SJCRH30 (cell line): ENCODE measurements at places on chromosomes 16 and 17. TPM values are rescaled to one million over a fixed set of nuclear protein-coding genes. Genes with fewer than 3 reads are reported as not detected.

SPATA32 gene
- total RNA-seq = 0.08 TPM in 1 of 2 replicates, not detected in the other

TBC1D3H gene
- not detected in 2 replicates for total RNA-seq

SOST gene
- total RNA-seq = not detected in 2 replicates

CCL22 gene
- not detected in 2 replicates for total RNA-seq

CCL7 gene
- total RNA-seq = not detected in 2 replicates

HOXB3 gene
- total RNA-seq = 7.4 and 8.8 TPM in 2 replicates

CDH1 gene
- not detected in 2 replicates for total RNA-seq

SLC5A10 gene
- total RNA-seq = not detected in 2 replicates

KRT20 gene
- 0.08 and 0.28 TPM in 2 replicates for total RNA-seq

NOS2 gene
- not detected in 2 replicates for total RNA-seq

ZNF469 gene
- not detected in 2 replicates for total RNA-seq

TPSD1 gene
- total RNA-seq = not detected in 2 replicates

DNA sequence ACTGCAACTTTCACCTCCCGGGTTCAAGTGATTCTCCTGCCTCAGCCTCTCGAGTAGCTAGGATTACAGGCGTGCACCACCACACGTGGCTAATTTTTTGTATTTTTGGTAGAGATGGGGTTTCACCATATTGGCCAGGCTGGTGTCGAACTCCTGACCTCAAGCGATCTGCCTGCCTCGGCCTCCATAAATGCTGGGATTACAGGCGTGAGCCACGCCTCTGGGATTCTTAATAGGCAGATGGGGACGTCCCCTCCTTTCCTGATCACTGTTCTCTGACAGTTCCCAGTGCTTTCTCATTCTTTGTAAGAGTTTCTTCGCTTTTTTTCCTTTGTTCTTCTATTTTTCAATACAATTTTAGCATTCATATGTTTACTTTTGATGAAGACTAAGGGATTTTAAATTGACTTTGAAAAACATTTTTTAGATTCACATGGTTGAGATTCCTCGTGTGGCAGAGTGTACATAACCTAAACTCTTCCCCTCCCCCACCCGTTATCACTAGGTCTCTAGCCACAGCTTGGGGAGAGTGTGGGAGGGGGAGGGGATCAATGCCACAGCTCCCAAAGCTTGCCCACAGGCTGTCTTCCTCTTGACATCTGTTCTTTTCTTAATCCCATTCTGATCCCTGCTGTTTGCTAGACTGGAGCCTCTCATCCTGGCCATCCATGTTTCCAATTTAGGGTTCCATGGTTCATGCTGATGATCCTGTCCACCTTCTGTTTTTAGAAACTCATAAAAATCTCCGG lies 11.0 kb downstream of the ADORA2B start:
- no peaks in the 10 kb centered on the region for H3K36me3 ChIP-seq
- H3K27me3 ChIP-seq = no peaks in the 10 kb centered on the region
- no peak overlapping the region for H3K4me3 ChIP-seq
- peak; percentile 99 for DNase-seq
- H3K4me1 ChIP-seq = peaks cover 49% of the 10 kb centered on the region
- H3K27ac ChIP-seq = peak overlapping the region; percentile 42

DNA sequence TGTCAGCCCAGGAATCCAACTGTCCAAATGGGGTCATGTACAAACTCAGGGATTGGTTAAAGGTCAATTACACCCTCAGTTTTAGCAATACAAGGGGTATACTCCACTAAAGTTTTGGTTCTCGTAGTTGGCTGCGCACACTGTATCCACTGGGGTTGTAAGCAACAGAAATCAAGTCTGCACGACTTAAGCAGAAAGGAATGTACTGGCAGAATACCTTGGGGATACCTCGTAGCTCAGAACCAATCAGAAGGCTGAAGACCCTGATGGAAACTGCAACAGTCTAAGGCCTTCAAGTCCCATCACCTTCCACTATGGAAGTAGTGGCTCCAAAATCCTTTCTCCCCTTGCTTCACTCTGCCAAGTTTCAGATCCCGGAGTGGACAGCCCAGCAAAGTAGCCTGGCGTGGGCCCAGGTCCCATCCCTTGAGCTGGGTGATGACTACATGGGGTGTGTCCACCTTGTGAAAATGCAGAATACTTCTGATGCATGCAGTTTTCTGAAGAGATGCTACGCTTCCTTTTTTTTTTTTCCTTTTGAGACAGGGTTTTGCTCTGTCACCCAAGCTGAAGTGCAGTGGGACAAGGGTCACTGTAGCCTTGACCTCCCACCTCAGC lies 21.1 kb upstream of the RPH3AL start:
- no peaks in the 10 kb centered on the region for H3K36me3 ChIP-seq
- no peak overlapping the region for H3K4me3 ChIP-seq
- H3K4me1 ChIP-seq = no peaks in the 10 kb centered on the region
- H3K27ac ChIP-seq = no peak overlapping the region

- no peak overlapping the region for H3K27ac ChIP-seq
- H3K36me3 ChIP-seq = no peaks in the 10 kb centered on the region
- no peaks in the 10 kb centered on the region for H3K27me3 ChIP-seq
- H3K4me1 ChIP-seq = peaks cover 43% of the 10 kb centered on the region
- H3K4me3 ChIP-seq = no peak overlapping the region
Measured at GRCh38 chr17:41773190-41773588, 13.3 kb downstream of the JUP start.

DNA sequence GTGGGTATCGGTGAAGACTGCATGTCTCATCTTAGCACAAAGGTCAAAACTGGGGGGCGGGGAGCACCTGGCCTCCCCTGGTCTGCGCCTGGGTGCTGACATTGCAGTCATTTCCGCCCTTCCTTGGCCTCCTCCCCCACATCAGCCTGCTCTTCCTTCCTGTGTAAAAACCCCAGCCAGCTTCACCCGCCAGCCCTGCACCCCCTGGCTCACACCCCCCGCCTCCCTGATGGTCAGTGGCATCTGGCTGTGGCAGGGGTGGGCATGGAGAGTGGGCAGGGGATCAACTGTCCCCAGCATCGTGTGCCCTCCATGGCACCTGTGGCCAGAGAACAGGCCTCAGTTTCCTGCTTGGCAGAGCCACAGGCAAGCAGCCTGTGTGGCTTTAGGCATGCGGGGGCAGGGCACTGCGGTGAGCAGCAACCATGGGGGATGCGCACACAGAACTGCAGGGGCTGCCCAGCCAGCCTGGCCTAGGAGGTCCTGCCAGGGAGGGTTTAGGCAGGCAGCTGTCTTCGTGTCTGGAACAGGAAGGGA lies 26.5 kb upstream of the LASP1NB start:
- H3K27me3 ChIP-seq = no peaks in the 10 kb centered on the region
- peaks cover 24% of the 10 kb centered on the region for H3K4me1 ChIP-seq
- H3K36me3 ChIP-seq = peaks cover 9% of the 10 kb centered on the region
- no peak for DNase-seq
- no peak overlapping the region for H3K27ac ChIP-seq

GRCh38 chr16:62549875-62550274 lies 513.6 kb upstream of the CDH8 start:
- H3K4me1 ChIP-seq = peaks cover 13% of the 10 kb centered on the region
- no peak overlapping the region for H3K4me3 ChIP-seq
- no peak overlapping the region for H3K27ac ChIP-seq
- H3K27me3 ChIP-seq = no peaks in the 10 kb centered on the region
- no peaks in the 10 kb centered on the region for H3K36me3 ChIP-seq
- DNase-seq = no peak

DNA sequence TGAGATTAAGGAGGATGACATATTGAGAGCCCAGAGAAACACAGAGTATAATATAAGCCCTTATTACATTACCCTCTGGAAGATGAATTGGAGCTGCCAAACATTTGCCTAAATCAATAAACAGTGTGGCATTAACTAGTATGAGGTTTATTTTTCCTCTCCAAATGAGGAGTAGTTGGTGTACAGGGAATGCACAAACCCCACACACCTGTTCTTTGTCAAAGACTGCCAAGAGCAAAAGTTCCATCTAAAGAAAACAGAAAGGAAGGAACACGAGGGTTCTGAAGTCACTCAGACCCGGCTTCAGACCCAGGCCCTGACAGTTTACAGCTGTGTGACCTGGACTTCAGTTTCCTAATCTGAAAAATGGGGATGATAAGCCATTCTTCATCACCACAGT lies 138.1 kb downstream of the SHISA9 start:
- no peaks in the 10 kb centered on the region for H3K36me3 ChIP-seq
- no peaks in the 10 kb centered on the region for H3K4me1 ChIP-seq
- H3K4me3 ChIP-seq = no peak overlapping the region
- no peak for DNase-seq
- no peaks in the 10 kb centered on the region for H3K27me3 ChIP-seq

GRCh38 chr16:15057681-15058417 lies 2.0 kb upstream of the NTAN1 start:
- H3K27me3 ChIP-seq = no peaks in the 10 kb centered on the region
- H3K4me1 ChIP-seq = no peaks in the 10 kb centered on the region
- no peak overlapping the region for H3K27ac ChIP-seq
- peaks cover 28% of the 10 kb centered on the region for H3K36me3 ChIP-seq
- no peak for DNase-seq
- no peak overlapping the region for H3K4me3 ChIP-seq

- H3K4me1 ChIP-seq = no peaks in the 10 kb centered on the region
- no peak overlapping the region for H3K4me3 ChIP-seq
- DNase-seq = peak; percentile 62
- H3K27ac ChIP-seq = no peak overlapping the region
Measured at GRCh38 chr16:56401482-56401881, 23.9 kb downstream of the AMFR start.

DNA sequence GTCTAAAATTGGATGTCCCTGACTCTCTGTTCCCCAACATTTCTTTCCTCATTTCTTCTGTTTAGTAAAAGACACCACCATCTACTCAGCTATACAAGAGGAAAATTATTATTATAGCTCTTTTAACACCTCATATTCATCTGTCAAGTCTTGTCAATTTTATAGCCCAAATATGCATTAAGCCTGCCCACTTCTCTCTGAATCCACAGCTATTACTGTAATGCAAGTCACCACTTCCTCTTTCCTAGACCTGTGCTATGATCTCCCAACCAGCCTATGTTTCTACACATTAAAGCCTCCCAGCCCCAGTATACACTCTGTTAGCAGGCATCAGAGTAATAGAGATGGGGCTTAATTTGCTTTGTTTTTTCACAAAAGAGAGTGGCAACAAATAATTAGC lies 252.9 kb downstream of the GRIN2A start:
- no peaks in the 10 kb centered on the region for H3K4me1 ChIP-seq
- H3K36me3 ChIP-seq = no peaks in the 10 kb centered on the region
- no peak overlapping the region for H3K27ac ChIP-seq
- no peak overlapping the region for H3K4me3 ChIP-seq
- H3K27me3 ChIP-seq = no peaks in the 10 kb centered on the region

GRCh38 chr16:60166111-60166510 lies 1432.0 kb upstream of the GOT2 start:
- DNase-seq = no peak
- H3K4me1 ChIP-seq = no peaks in the 10 kb centered on the region
- H3K4me3 ChIP-seq = no peak overlapping the region
- no peaks in the 10 kb centered on the region for H3K36me3 ChIP-seq
- H3K27ac ChIP-seq = no peak overlapping the region

DNA sequence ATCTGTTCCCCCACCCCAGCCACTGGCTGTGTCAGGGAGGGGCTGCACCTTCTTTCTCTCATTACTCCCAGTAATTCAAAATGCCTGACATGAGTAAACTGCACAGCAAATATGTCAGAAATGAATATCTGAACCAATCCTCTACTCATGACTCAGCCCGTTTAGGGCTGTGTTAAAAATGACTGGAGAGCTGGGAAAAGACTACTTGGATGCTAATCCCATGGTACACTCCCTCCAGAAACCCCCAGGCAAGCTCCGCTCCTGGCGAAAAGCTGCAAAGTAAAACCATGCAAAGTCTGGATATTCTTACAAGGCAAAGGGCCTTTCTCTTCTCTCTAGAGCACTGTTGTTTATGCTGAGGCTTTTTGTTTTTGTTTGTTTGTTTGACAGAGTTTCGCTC lies 448.1 kb upstream of the DYNLRB2 start:
- no peak for DNase-seq
- H3K36me3 ChIP-seq = no peaks in the 10 kb centered on the region
- H3K27ac ChIP-seq = no peak overlapping the region
- H3K4me3 ChIP-seq = no peak overlapping the region

GRCh38 chr17:7219812-7220592 lies at the start of the genes ACADVL and DLG4:
ACADVL (plus strand) TSS chr17:7219938; CDS start chr17:7219985, 47 bp downstream.
DLG4 (minus strand) TSS chr17:7219836.
- H3K27me3 ChIP-seq = no peaks in the 10 kb centered on the region
- H3K36me3 ChIP-seq = peaks cover 7% of the 10 kb centered on the region; the same call in 1 of the 2 replicates
- peak within 1 kb of the TSS; percentile 56 for H3K27ac ChIP-seq
- peak within 1 kb of the TSS; percentile 78 for H3K4me3 ChIP-seq

GRCh38 chr16:74580833-74581232 lies 26.1 kb downstream of the GLG1 start:
- H3K4me3 ChIP-seq = no peak overlapping the region
- peaks cover 4% of the 10 kb centered on the region; the same call in 1 of the 2 replicates for H3K4me1 ChIP-seq
- H3K36me3 ChIP-seq = no peaks in the 10 kb centered on the region
- no peak overlapping the region for H3K27ac ChIP-seq
- no peak for DNase-seq
- H3K27me3 ChIP-seq = no peaks in the 10 kb centered on the region

DNA sequence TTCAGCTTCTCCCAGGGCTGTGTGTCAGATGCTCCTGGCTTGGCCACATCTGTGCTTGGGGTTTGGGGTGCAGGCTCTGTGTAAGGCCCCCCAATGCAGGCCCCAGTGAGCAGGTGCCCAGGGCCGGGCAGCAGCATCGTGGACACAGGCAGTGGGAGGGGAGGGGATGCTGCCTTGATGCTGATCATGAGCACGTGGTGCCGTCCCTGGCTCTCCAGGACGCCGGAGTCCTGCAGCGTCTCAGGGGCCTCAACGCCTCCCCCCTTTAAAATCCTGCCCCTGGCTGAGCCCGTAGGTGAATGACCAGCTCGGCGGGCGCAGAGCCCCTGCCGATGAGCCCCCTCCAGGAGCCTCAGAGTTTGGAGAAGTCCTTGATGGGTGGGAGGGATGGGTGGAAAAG lies 9.0 kb downstream of the METRNL start:
- DNase-seq = no peak
- no peaks in the 10 kb centered on the region for H3K27me3 ChIP-seq
- H3K36me3 ChIP-seq = peaks cover 51% of the 10 kb centered on the region
- no peak overlapping the region for H3K4me3 ChIP-seq
- H3K4me1 ChIP-seq = peaks cover 55% of the 10 kb centered on the region
